ENCODE measurements at places on chromosomes 12 and 14. TPM values are rescaled to one million over a fixed set of nuclear protein-coding genes. Genes with fewer than 3 reads are reported as not detected.

GRCh38 chr14:63308723-63309317, 9.9 kb downstream of the GPHB5 start:
- peak; percentile 5 for DNase-seq

DNA sequence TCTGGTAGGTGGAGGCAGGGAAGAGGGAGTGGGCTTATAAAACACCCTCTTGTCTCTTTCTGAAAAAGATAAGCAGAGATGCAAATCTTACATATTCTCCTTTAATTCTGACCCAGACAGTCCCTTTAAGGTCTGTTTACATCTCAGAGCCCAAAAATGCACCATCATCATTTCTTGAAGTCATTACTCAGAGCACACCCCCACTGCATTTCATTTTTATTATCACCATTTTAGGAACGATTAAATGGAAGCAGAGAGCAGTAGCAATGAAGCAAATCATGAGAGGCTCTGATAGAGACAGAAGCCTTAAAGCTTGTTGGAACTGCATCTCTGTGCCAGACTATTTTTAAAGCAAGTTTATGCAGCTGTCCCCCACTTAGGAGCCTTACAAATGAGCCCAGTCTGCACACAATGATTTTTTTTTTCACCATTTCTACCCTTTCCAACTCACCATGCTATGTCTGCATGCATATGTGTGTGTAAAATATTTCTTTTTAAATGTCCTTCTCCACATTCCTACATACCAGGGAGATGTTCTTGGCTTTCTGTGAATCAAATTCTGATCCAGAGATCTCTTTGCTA, 311.0 kb downstream of the GRIN2B start:
- no peak for DNase-seq

DNA sequence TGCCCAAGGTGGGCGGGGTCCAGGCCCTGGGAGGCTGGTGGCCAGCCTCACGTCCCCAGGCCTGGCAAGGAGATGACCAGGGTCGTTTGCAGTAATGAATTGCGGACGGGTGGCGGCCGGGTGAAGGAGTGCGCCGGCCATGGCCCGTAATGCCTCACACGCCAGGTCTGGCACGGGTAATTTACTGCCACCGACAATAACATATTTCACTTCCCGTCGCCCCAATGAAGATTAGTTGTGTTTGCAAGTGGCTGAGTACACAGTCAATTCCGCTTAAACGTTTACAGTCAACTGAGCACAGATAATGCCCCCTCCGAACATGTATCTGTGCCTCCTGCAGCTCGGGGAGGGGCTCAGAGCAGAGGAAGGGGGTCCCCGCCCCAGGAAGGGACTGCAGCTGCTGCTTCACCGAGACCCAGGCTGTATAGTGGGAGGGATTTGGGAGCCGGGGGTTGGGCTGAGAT, 48.3 kb downstream of the MVK start:
- DNase-seq, result no peak

- peak; percentile 55 for DNase-seq
These were observed 341.9 kb downstream of the C12orf75 start for GRCh38 chr12:105672121-105672975.

GRCh38 chr12:530821-531220, 71.1 kb downstream of the B4GALNT3 start:
- no peak for DNase-seq

DNA sequence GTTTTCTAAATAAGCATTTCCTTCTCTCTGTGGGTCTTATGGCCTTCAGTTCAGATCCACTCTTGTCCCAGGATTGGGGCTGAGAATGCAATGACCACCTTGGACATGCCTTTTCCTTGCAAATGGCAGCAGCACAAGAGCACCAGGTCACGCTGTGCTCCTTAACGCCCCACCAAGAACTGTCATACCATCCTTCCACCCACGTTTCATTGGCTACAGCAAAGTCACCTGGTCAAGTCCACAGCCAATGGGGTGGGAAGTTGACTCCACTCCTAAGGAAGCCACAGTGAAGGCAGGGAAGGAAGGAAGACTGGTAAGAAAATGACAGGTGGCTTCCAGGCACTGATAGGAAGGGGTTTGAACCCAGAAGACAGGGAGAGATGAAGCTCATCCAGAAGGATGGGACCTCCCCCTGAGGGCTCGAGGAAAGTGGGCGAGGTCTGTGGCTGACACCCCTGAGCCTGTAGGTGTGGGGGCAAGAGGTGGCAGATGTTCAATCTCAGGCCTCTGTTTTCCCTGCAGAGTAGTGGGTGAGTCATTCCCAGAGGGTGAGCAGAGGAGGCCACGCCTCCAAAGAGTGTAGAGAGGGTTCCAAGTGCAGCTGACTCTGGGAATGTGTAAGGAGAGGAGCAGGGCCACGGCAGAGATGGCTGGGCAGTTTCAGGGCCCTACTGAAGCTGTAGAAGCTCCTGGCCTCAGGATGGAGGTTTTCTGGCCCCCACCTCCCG, 113.5 kb upstream of the VRK1 start:
- DNase-seq, result no peak

DNA sequence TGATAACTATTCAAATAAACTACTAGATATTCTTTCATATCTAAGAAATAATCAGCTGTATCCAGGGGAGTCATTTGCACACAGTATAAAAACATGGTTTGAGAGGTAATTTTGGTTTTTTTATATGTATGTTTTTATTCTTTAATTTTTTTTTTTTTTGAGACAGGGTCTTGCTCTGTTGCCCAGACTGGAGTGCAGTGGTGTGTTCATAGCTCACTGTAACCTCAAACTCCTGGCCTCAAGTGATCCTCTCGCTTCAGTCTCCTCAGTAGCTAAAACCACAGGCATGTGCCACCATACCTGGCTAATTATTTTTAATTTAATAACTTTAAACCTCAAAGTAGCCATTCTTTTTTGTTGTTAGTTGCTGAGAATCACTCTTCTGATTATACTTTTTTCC, 1.8 kb downstream of the PRORP start:
- DNase-seq, result no peak

- DNase-seq, result no peak
These were observed 40.3 kb upstream of the ANKS1B start for GRCh38 chr12:100024974-100025555.

DNA sequence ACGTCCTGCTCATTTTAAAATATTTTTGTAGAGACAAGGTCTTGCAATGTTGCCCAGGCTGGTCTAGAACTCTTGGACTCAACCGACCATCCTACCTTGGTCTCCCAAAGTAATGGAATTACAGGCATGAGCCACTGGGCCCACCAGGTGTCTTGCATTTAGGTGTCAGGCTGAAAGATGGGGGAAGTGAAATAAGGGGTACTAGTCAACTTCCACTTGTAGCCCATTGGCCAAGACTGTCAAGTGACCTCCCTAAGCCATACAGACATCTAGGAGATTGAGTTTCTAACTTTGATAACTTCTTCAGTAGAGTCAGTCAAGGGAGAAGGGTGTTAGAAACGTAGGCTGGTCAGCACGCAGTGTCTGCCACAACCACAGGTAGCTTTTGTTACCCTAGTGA, 32.0 kb downstream of the ARF6 start:
- DNase-seq, result no peak

GRIN2B gene
- under 0.01 TPM for total RNA-seq

SLC25A21 gene
- 0.97 TPM for total RNA-seq
